ENCODE measurements at places on chromosomes 11 and 22. TPM values are rescaled to one million over a fixed set of nuclear protein-coding genes. Genes with fewer than 3 reads are reported as not detected.

The KRTAP5-1 gene
- not detected for total RNA-seq

The MS4A3 gene
- total RNA-seq: not detected

The CASP5 gene
- total RNA-seq: not detected

The PANX2 gene
- total RNA-seq: 0.16 TPM

The OR52N5 gene
- total RNA-seq: not detected

The OR8G1 gene
- total RNA-seq: not detected

The PAMR1 gene
- 0.25 TPM for total RNA-seq

The BEST1 gene
- total RNA-seq: not detected

The P2RY2 gene
- 0.97 TPM for total RNA-seq

The ENDOD1 gene
- 27.8 TPM for total RNA-seq

The CHRNA10 gene
- 0.94 TPM for total RNA-seq

The MYH9 gene
- 844 TPM for total RNA-seq

The SYT8 gene
- not detected for total RNA-seq

The GRAMD1B gene
- total RNA-seq: 1.9 TPM

Data from bladder microvascular endothelial cell (primary cell).